ENCODE measurements at places on chromosomes 2 and 18. TPM values are rescaled to one million over a fixed set of nuclear protein-coding genes. Genes with fewer than 3 reads are reported as not detected.

Gene SLC40A1
- 155 TPM for total RNA-seq

Gene ADGRF3
- total RNA-seq, result 0.13 TPM

Gene ZAP70
- total RNA-seq, result 5.4 TPM

- no peak for DNase-seq
Observed at GRCh38 chr18:8045160-8045883, 478.2 kb downstream of the PTPRM start.

DNA sequence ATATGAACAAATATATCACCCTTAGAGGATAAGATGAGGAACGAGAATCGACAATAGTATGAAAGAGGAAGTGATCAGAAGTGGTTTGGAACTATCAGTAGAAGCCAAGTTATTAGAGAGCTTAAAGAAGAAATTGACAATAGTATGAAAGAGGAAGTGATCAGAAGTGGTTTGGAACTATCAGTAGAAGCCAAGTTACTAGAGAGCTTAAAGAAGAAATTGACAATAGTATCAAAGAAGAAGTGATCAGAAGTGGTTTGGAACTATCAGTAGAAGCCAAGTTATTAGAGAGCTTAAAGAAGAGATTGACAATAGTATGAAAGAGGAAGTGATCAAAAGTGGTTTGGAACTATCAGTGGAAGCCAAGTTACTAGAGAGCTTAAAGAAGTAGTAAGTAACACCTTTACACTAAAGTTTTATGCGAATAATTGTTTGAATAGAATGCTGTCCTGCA is 175.5 kb downstream of the ZNF407 start:
- DNase-seq, result no peak

DNA sequence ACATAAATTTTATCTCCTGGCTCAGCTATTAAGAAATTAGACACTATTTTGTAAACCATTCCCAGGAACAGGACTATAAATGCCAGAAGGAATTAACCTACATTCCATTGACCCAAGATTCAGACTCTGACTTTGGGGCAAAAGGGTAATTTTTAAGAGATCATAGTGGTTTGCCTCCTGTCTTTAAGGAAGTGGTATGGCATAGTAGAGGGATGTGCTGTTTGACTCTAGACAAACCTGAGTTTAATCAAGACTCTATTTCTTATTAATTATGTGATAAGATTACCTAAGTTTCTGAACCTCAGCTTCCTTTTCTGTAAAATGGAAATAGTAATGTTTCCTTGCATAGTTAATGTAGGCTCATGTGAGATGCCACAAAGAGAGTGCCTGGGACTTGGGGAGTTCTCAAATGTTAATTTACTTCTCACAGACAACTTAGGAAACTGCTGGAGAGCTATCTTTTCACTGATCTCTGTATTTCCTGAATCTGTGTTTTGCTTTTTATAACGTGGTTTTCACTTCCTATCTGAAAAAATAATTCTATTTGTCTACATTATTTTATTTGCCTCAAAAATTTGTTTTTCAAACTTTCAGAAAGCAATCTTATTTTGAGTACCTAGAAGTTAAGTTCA is 11.9 kb upstream of the SLC40A1 start:
- DNase-seq, result no peak

DNA sequence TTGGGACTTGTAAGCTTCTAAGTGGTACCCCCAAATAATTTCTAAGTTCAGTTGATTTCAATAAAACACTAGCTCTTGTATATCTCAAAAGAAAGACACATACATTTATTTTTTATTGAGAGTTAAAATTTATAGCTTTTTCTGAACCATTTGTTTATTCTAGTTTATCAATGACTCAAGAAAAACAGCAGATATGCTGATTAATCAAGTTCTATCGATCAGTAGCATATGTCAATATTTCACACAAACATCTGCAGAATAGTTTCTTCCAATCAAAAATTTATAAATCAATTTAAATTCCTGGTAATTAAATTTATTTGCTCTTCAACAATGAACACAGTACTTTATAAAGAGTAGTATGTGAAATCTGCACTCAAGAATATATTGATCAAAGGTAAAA is 5.3 kb downstream of the FIGN start:
- no peak for DNase-seq

- DNase-seq, result no peak
Observed at GRCh38 chr18:67433971-67434370, 82.5 kb downstream of the DSEL start.

All from mucosa of descending colon (tissue), 3 donors.